Panc1 (cell line): ENCODE measurements at places on chromosomes 2 and 18.

DNA sequence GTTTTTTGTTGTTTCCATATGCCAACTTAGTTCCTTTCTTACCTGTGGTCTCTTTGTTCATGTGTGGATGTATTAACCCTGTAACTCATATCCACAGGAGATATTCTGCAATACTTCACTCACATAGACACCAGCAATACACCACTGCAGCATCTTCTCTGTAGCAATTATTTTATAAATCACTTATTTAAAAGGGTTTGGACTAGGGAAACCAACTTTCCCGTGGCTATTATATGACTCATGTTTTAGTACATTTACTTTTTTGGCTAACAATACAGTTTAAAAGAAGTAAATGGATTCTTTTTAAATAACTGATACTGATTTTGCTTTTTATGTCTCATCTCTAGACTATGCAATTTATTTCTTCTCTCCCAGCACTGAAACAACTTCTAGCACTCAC is 488.9 kb downstream of the MBD2 start:
- DNase-seq: no peak

- DNase-seq: no peak
Measured at GRCh38 chr18:9608728-9609127, 5.6 kb downstream of the PPP4R1 start.

DNA sequence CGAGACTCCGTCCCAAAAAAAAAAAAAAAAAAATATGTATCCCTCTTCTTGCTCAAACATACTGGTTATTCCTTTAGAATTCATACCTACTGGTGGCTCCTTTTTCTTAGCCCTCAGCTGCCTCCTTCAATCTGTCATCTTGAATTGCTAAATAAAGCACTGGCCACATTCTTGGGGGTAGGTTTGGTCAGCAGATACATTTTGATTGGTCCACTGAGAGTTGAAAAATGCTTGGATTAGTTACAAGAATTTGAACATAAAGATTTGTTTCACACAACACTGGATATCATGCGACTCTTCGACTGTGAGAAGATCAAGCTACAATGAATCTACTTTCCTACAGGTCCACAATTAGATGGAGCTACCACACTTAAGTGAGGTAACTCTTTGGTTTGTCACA is 906.1 kb upstream of the SLC39A10 start:
- no peak for DNase-seq

- DNase-seq: no peak
Measured at GRCh38 chr18:48989304-48990303, 38.8 kb upstream of the SMAD7 start.

- DNase-seq: no peak
Measured at GRCh38 chr2:196149948-196150347, 21.4 kb downstream of the STK17B start.
